ENCODE measurements at places on chromosomes 13 and 19.

GRCh38 chr19:9166846-9167245 is 11.9 kb upstream of the OR7D2 start:
- DNase-seq = no peak

DNA sequence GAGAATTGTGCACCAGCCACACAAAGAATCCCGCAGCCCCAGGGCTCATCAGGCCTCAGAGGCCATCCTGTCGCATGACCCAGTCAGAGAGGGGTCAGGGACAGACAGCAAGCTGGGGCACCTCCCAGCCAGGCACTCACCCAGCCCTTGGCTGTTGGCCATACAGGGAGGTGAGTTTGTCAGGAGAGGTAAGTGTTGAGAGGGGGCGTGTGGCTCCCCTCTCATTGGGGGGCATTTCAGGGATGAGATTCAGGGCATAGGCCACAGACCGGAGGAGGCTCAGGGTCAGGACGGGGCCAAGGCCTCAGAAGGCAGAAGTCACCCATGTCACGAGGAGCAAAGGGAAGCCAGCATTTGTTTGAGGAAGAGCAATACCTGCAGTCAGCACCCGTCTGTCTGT is 37.1 kb downstream of the MYO9B start:
- no peak for DNase-seq

DNA sequence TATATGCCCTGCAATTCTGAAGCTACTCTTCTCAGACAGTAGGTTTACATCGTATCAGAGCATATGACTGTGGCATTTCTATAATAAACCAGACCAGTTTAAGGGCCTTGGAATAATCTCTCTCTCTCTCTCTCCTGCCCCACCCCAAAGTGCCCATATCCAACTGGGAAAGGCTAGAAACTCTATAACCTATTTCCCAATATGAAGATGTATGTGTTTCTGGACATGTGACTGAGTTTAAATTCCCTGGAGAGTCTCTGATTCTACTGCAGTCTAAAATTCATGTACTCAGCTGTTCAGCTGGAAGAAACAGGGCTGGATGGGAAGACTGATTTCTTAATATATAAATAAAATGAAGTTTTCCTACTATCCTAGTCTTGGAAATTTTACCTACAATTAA is 91.9 kb upstream of the MBNL2 start:
- no peak for DNase-seq

DNA sequence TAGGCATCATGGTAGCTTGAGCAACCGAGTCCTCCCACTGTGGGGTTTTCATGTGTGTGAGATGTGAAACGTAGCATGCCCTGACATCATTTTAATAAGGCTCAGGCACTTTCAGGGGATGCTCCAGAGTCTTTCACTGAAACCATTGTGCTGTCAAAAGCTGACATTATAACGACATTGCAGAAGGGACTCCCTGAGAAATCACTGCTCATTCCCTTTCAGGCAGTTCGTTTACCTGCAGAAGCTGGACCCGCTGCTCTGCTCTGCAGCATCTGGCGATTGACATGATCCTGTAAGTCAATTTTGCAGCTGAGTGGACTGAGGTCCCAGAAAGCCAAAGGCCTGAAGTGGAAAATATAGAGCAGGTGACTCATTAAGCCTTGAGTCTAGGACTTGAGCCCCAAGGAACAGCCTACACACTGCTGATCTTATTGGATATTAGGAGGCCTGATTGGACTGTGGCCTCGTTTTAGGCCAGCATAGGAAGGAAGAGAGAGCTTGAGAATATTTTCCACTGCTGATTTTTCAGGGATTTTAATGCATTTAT is 54.0 kb upstream of the CNMD start:
- no peak for DNase-seq

DNA sequence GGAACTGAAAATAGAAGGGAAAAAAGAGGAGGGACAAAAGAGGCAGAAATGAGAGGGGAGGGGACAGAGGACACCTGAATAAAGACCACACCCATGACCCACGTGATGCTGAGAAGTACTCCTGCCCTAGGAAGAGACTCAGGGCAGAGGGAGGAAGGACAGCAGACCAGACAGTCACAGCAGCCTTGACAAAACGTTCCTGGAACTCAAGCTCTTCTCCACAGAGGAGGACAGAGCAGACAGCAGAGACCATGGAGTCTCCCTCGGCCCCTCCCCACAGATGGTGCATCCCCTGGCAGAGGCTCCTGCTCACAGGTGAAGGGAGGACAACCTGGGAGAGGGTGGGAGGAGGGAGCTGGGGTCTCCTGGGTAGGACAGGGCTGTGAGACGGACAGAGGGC is at the start of gene CEACAM5:
TSS of gene CEACAM5 (plus strand) at position 146 of the 400 bp plus-strand sequence. CDS start at position 252, 106 bp downstream.
- no peak for DNase-seq

GRCh38 chr19:10237702-10238101 is 6.6 kb upstream of the S1PR2 start:
- no peak for DNase-seq

GRCh38 chr19:47070756-47071155 is 22.3 kb upstream of the TMEM160 start:
- no peak for DNase-seq

DNA sequence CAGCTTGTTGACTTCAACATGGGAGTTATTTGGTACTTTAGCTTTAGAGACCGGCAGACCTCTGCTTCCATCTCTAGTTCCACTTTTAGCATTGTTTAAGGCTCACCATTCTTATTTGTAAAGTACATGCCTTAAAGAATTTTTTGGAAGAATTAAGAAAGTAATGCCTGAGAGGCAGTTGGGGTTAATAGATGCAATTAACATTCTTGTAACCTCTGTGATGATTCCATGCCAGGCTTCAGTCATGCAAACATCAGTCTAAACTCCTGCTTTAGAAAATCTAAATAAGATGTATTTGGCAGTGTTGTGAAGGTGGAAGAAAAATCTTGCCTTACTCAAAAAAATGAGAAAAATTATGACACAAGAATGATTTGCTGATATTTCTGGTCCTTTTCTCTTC is 79.9 kb upstream of the UBAC2 start:
- DNase-seq = no peak

GRCh38 chr13:112179421-112179820 is 112.5 kb downstream of the SOX1 start:
- no peak for DNase-seq

DNA sequence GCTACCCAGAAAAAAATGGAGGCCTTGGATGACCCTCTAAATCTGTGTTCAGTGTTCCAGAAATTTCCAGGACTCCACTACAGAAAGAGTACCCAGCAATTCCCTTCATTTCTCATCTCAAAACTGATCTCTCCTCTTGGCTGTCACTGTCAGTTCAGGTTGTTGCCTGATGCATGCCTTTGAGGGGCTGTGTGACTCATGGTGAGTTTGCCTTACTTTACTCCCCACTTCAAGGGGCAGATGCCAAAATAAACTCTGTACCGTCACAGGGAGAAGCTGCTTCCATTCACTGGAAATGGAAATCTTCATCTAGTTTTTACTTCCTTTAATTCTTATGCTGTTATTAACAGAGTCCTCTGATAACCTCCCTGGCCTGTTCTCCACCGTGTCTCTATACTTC is 1075.0 kb downstream of the DIAPH3 start:
- no peak for DNase-seq

DNA sequence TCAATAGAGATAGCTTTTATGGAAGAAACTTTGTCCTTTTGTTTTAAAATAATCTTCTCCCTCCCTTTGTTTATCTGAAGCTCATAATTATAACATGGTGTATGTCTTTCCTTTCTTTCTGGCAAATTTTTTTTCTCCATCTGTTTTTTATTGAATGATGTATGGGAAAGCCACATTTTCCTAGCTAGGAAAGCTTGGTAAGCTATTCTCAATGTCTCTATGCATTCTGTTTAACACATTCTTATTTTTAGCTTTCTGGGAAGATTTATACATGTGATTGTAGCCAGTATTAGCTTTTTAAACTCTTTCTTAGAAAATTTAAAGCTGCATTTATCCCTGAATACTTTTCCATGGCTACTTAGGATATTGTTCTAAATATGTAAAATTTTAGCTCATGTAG is 124.9 kb upstream of the CSNK1A1L start:
- DNase-seq = no peak

- DNase-seq = no peak
Measured at GRCh38 chr13:29317828-29318227, 277.7 kb downstream of the SLC7A1 start.

- DNase-seq = no peak
Measured at GRCh38 chr19:7676376-7676775, 514 bp upstream of the MCEMP1 start.

GRCh38 chr13:73556902-73557301 is 498.1 kb downstream of the KLF5 start:
- peak; percentile 10 for DNase-seq

DNA sequence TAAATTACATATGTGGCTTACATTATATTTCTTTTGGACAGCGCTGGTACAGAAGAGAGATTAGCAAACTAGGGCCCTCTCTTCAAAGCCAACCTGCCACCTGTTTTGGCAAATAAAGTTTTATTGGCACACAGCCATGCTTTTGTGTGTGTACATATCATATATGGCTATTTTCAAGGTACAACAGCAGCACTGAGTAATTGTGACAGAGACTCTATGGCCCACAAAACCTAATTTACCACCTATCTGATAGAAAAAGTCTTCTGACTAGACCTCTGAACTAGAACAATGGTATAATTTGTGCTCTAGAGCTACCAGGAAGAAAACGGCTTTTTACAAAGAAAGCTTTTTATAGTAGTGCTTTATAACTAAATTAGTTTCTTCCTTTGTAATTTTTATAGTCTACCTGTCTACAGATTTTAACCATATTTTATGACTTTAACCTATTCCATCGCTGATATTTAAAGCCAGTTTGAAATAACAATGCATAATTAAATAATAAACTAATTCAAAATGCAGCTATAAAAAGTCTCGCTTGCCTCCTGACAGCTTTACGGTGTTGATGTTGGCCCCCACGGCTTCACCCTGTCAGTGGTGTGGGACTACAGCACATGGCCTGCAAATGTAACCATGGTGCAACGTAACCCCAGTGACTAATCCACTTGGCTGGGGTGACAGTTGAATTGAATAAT is 17.7 kb upstream of the DPY19L3 start:
- DNase-seq = no peak

DNA sequence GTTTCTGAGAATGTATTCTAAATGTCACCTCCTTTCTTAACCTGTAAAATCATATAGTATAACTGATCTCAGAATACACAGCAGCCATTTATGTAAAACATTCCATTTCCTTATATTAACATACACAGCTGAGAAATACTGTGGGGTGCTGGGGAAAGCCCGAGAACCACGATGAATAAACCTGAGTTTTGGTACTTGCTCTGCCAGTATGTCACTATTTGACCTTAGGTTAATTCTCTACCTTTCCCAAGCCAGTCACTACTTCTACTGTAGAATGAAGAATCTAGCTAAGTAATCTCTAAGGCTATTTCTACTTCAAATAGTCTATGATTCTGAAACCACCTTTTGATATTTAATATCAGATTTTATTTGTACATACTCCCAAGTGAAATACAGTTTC is 173.7 kb downstream of the TBC1D4 start:
- DNase-seq = no peak

GRCh38 chr13:44132710-44133109 is 240.9 kb upstream of the SERP2 start:
- DNase-seq = peak; percentile 54

DNA sequence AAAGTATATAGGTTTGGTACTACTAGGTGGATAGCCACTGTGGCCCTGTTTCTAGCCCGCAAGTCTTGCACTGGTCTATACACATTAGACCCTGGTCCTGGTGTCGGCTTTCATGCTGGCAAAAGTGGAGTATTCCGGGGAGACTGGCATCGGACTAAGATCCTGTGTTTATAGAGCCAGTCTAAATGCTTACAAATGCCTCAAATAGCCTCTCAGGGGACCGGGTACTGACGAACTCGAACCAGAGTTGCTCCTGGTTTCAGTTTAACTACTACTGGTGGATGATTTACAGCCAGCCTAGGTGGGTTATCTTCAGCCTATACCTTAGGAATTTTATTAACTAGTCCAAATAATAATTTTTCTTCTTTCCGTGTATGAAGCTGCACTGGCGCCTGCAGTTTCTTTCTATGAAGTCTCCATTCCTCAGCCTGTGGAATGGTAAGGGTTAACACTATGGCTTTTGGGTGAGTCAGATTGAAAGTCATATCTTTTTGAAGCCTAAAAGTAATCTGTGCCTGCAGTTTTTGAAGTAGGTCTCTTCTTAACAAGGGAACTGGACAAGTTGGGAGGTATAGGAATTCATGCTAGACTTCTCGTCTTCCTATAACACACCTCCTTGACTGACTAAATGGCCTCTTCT is 51.3 kb downstream of the OR10H4 start:
- no peak for DNase-seq

- no peak for DNase-seq
Measured at GRCh38 chr13:32453981-32454380, 26.1 kb upstream of the N4BP2L1 start.

- DNase-seq = peak; percentile 87
Measured at GRCh38 chr13:111204438-111205177, 89.5 kb downstream of the ARHGEF7 start.

DNA sequence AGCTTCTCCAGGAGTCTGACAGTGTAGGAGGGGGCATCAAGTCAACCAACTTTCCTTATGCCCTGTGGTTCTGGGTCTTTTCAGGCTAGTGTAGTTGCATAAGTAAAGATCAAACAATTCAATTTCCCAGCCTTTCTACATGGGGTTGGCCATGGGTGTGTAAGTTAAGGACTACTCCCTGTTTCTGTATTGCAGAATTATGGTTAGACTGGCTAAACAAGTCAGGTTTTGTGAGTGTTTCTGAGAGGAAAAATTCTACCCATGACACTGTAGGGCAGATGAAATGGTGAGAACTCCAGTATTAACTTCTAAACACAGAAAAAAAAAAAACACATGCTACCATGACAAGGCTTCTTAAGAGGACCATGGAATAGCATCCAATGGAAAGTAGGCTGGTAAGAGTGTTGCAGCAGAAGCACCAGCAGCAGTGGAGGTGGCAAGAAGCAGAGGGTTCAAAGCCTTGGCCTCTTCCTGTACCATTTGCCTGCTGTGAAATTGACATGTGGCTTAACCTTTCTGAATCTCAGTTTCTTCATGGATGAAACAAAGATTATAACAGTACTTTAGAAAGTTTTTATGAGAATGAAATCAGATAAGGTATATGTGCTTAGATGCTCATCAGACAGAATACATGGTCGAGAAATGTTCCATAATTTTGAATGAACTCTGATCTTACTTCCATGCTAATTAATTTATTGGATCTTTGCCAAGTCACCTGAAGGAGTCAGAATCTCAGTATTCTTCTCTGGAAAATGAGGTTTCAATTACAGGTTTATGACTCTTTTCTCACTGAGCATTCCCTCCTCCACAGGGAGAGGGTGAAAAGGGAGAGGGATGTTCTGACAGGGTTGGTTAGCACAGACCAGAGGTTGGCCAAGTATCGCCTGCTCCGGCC is 11.4 kb upstream of the SCEL start:
- no peak for DNase-seq
